ENCODE measurements at places on chromosomes 7 and 10. TPM values are rescaled to one million over a fixed set of nuclear protein-coding genes. Genes with fewer than 3 reads are reported as not detected.

DNA sequence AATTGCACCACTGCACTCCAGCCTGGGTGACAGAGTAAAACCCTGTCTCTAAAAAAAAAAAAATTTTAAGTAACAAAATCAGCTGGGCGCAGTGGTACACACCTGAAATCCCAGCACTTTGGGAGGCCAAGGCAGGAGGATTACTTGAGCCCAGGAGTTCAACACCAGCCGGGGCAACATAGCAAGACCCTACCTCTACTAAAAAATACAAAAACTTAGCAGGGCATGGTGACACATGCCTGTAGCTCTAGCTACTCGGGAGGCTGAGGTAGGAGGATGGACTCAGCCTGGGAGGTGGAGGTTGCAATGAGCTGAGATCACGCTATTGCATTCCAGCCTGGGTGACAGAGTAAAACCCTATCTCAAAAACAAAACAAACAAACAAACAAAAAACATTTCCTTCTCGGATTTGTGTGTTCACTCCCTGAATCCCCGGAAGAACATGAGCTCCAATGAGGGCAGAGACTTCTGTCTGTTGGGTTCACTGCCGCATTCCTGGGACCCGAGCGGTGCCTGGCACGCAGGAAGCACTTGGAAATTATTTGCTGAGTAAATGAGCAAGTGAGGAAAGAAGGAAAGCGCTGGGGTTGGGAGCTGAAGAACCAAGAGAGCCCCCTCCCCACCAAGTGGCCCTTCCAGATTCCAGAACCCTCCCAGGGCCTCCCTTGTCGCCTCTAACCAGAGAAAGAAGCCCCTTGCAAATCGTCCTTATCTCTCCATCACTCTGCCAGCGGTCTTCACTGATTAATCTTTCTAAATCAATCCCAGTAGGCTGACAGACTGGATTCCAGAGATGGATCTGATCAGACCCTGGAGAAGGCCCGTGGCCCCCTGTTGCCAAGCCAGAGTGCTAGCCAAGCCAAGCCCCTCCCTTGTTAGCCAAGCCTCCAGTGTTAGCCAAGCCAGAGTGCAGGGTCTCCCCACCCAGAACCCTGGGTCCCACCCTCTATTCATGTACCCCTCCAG, 6.2 kb downstream of the TNRC18 start:
- H3K4me3 ChIP-seq: no peak overlapping the region
- no peaks in the 10 kb centered on the region for H3K27me3 ChIP-seq
- H3K27ac ChIP-seq: peak overlapping the region; percentile 59
- no peaks in the 10 kb centered on the region for H3K36me3 ChIP-seq

DNA sequence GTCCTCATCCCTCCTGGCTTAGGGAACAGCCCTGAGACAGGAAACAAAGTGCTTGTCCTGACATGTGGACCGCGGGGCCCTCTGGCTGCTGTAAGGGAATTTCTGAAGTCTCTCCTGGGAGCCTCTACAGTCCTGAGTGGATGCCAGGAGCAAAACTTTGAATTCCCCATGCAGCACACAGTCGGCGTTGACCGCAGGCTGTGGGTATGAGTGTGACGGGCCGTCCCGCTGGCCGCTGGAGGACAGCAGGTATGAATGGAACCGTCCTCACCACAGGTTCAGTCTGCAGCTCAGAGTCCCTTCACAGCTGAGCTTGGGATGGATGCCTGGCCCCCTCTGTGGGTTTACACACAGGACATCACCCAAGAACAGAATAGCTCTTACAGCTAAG, 94.9 kb downstream of the GPR26 start:
- H3K27ac ChIP-seq: no peak overlapping the region
- no peak for DNase-seq
- H3K4me1 ChIP-seq: no peaks in the 10 kb centered on the region
- no peak overlapping the region for H3K4me3 ChIP-seq
- no peaks in the 10 kb centered on the region for H3K27me3 ChIP-seq

The MYL10 gene
- total RNA-seq: not detected

The ZNRF2 gene
- 32.2 TPM for total RNA-seq

Measured in kidney (tissue), 22 donors.